Stimulated activated CD8-positive, alpha-beta memory T cell treated with anti-CD3 and anti-CD28 coated beads, Interleukin-7, amount 100 ng/mL, for 48 hours (primary cell): ENCODE measurements at places on chromosomes 5 and 9.

- no peak for DNase-seq
Observed at GRCh38 chr5:44167540-44167939, 221.7 kb downstream of the FGF10 start.

DNA sequence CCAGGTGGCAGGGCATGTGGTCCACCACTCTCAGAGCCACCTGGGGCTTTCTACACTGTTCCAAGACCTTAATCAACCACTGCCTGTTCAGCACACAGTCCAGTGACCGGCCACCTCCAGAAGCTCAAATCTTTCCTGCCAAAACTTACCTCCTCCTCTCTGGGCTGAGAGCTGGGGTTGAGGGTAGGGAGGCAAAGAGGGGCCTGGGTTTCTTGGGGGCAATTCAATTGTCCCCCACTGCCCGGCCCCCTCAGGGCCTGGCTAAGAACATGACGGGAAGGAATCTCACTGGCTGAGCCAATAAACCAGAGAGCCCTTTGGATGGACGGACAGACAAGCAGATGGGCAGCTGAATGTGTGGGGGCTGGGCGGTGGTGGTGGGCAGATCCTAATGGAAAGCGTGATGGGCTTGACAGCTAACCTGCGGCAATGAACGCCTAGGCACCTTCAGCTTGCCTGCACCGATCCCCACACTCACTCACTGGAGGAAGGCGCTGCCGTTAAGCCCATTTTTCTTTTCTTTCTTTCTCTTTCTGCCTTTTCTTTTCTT, 5.4 kb downstream of the NR5A1 start:
- no peak for DNase-seq

GRCh38 chr5:169328401-169328800, 27.5 kb upstream of the SLIT3 start:
- DNase-seq = no peak

- DNase-seq = peak; percentile 53
Observed at GRCh38 chr5:74326571-74327338, 313.8 kb downstream of the ENC1 start.
